ENCODE measurements at places on chromosomes 5 and 9.
A peak's percentile ranks its signal among the peaks of the same experiment; 100 is the strongest.

GRCh38 chr9:33254211-33254610 is 10.3 kb downstream of the BAG1 start:
- no peak for DNase-seq

GRCh38 chr9:121924700-121925099 is 168.4 kb downstream of the TTLL11 start:
- no peak for DNase-seq

DNA sequence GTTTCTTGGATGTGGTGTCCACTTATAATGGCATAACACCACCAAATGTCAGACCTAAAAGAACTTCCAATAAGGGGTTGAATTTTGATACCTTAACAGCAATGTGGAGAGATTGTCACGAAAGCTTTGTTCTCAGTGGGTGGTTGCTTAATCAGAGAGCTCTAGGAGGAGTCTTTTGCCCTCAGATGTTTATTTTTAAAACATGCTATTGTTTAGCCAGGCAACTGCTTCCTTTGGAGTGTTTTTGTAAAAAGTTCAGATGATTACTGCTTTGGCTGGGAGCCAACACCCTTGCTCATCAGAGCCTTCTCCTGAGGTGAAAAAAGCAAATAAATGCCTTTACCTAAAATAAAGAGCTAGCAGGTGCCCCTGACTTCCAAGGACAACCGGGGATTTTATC is 65.0 kb downstream of the SLC1A1 start:
- DNase-seq, result no peak

GRCh38 chr9:113858282-113858681 is 17.8 kb upstream of the ZNF618 start:
- no peak for DNase-seq

- DNase-seq, result no peak
Measured at GRCh38 chr5:171901764-171902163, 104.7 kb downstream of the FBXW11 start.

DNA sequence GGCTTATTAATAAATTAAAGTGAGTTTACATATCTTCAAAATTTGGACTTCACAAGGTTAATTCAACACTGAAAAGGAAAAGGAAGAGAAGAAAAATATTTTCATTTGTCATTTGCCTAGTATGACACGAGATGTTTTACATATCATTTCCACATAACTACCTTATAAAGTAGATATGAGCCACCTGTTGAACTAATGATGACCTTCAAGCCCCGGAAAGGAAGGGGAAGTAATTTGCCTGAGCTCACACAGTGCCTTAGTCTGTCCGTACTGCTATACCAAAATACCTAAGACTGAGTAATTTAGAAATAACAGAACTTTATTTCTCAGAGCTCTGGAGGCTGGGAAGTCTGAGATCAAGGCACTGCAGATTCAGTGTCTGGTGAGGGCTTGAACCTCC is 17.9 kb downstream of the CMYA5 start:
- no peak for DNase-seq

DNA sequence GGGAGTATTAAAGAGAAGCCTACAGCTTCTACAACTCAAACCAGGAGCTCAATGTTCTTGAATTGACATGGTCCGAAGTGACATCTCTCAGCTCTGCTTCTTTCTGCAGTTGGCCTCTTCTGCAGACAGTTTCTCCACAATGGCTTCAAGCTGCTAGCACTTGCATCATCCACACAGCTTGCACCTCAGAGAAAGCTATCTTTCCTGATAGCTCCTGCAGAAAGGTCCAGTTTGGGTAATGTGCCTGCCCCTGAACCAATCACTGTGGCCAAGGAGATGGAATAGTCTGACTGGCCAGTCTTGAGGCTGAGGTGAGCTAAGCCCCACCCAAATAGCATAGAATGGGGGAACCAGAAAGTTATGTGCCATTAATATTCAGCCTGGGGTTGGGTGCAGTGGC is 95.8 kb upstream of the ABCA1 start:
- no peak for DNase-seq

DNA sequence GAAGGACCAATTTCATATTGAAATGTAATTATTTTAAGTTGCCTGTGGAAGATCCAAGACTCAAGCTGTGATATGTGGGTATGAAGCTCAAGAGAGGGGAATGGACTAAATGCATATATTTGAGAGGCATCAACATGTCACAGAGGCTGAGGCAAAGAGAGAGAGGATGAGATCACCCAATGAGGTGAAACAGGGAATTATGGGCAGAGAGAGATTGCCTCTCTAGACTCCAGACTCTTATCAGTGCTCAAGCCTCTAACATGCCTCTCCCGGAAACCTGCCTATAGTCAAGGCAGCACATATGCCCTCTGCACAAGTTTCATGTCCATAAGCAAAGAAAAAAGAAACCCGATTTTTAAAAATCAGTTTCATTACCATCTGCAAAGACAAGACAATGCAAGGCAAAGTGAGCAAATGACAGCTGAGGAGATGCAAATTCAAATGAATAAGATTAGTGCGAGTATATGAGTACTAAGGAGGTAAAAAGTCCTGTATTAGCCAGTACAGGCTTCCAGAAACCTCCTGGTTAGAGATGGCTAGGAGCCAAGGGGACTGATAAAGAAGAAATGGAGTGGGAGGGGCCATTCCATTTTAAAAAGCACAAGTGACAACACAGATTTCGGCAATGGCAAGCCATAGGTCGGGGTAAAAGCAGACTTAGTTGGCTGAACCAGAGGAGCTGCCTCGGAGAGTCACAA is 9.4 kb downstream of the APTX start:
- DNase-seq, result no peak

DNA sequence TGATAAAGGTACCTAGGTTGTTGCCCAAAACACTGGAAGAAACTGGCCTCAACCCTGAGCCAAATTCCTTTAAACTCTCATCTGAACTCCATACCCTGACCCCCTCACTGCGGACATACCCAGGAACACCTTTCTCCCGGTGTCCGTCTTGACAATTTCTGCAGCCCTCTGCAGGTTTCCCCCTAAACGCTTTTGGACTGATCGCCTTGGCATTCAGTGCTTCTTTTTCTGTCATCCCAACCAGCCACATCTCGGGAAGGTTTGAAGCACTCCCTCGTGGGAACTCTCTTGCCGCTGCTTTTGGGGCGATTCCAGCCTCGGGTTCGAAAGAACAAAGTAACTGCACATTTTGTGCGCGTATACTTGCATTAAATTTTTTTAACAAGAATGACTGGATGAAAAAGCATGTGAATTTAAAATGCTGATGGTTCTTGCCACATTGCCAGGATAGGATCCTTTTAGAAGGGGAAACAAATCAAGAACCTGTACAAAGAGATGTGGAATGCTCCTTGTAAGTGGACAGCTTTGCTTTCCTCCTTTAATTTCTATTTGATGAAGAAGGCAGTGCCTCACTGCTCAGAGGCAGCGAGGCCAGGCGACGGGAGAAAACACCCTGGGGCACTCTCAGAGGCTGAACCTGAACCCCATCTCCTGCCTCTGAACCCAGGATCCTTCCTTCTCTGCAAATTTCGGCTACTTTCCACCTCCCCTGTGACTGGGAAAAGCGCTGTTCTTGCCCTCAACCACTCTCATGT is 615 bp downstream of the PSMD5 start:
- no peak for DNase-seq

- DNase-seq, result no peak
Measured at GRCh38 chr5:96896276-96896675, 20.0 kb downstream of the ERAP2 start.

DNA sequence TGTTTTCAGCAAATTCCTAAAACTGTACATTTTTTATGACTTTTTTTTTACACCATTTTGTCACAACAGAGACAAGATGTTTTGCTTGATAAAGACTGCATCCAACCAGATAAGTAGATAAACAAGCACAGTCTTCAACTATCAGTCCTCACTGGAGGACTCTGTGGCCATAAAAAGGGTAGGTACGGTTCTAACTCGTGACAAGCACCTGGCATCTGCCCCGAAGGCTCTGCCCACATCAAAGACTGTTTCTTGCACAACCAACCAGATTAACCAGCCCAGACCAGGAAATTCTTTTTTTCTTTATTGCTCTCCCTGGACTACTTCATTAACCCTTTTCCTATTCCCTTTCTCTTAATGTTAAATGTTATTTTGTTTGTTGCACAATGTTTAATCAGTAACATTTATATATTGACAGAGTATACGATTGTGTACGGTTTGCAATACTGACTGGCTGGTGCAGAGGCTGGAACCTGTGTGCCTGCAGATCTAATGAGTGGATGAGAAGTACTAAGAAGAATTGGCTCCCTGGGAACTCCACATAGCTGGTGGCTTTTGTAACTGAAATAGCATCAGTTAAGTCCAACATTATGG is 74.1 kb downstream of the SERINC5 start:
- no peak for DNase-seq

GRCh38 chr9:131610231-131610761 is 65.0 kb downstream of the PRRT1B start:
- no peak for DNase-seq

DNA sequence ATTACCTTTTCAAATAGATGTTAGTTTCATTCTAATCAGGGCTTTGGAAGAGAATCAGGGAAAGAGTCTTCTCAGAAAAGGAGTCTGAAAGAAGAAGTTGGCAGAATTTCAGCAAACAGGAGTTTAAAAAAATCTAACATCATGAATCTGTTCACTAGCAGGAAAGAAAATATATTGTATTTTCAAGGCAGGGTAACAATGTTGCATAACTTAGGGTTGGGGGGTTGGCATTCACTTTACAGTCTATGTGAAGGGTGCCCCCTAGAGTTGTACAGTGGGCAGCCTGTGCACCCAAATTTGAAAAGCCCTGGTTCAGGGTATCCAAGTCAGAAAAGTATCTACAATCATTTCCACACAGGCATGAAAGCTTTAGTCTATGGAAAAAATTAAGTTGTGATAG is 348.4 kb upstream of the SLC30A5 start:
- no peak for DNase-seq

DNA sequence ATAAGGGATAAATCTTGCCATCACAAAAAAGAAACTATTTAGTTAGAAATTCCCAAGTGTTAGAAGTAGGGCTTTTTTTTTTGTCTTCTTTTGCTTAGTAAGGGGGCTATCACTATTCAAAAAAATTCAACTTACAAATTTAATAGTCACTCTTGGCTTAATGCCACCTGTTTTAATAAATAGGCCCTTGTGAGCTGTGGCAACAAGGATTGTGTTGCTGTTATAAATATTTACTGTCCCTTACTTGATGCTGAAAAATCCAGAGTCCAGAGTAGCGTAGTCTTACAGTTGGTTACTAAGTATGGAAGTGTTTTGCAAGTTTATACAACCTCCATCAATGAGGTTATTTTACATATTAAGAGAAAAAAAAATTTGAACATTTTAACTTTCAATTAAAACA is 21.4 kb upstream of the CEP78 start:
- no peak for DNase-seq

DNA sequence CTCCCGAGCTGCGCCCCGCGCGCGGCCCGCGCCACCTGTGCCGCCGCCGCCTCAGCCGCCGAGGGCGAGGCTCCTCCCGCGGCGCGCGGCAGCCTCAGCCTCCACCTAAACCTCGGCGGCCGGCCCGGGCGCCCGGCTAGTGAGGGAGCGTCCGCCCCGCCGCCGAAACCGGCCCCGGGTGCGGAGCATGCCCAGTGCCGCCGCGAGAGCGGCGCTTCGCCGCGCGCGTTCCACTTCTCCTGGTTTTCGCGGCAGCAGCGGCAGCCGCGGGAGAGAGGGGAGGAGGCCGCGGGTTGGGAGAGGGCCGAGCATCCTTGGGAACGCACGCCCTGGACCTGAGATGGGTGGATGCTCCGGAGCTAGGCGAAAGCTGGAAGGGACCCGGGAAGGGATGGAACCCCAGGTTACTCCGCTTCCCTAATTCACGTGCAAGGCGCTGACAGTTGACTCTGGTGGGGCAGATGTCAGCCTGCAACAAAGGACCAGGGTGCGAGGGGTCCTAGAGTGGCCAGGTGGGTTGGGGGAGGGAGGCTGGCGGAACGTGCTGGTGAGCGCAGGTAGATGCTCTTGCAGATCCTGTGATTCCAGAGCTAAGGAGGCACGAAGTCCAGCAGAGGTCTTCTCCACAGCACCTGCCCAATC is at the start of gene CTNND2:
TSS of gene CTNND2 (minus strand) at position 182 of the 642 bp plus-strand sequence. CDS start 593 bp downstream, outside the sequence.
- peak; percentile 76 for DNase-seq

- DNase-seq, result no peak
Measured at GRCh38 chr9:79120533-79120932, 451.2 kb upstream of the TLE4 start.

GRCh38 chr9:98097836-98098235 is 21.2 kb downstream of the TRIM14 start:
- no peak for DNase-seq

- no peak for DNase-seq
Measured at GRCh38 chr9:34961574-34962490, 3.7 kb downstream of the PHF24 start.

DNA sequence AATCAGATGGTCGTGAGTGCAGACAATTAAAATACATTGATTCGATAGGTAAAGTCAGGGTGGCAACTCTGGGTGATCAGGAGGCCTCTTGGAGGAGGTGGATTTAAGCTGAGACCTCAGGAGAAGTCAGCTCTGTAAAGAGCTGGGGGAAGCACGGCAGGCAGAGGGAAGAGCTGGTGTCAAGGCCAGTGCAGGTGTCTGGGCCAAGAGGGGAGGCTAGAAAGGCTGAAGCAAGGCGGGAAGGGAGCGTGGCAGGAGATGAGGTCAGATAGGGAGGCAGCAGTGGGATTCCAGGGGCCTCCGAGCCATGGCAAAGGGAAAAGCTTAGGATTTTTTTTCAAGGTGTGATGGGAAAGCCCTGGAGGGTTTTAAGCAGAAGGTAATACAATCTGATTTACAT is 178.7 kb downstream of the FSTL4 start:
- no peak for DNase-seq

DNA sequence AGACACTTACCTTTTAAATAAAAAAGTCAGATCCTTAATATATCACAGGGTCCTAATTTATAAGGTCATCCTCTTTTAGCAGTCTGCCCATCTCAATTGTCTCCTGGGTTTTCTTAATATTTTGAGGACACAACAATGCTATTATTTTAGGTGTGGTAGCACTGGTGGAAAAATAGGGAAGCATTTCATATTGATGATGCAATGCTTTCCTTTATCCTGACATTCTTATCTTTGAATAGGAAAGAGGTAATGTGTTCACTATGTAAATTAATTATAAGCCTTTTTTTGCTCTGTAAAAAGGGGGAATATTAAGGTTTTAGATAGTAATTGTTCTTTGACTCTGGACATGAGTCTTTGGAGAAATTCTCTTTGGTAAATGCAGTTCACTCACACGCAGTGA is 164.7 kb downstream of the YTHDC2 start:
- no peak for DNase-seq

- DNase-seq, result no peak
Measured at GRCh38 chr9:19246891-19247290, 16.4 kb downstream of the DENND4C start.

DNA sequence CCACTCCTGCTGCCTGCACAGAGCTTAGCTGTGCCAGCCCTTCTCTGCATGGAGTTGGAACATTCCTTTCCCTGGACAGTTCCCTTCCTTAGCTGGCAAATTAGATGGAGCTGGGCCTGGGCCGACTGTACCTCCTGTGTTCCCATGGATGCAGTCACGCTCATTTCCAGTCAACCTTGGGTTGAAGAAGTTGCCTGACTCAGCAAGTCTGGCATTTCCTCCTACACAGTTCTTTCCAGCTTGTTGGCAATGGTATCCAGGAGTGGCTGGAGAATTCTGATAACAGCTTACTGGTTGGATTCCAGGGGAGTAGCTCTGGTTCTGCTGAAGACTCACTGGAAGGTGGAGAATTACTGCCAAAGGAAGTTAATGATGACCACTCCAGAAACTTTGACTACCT is 9.2 kb upstream of the TAF1L start:
- no peak for DNase-seq

- no peak for DNase-seq
Measured at GRCh38 chr5:131672776-131673175, 37.7 kb upstream of the RAPGEF6 start.
